ENCODE measurements at places on chromosomes 7 and 10. TPM values are rescaled to one million over a fixed set of nuclear protein-coding genes. Genes with fewer than 3 reads are reported as not detected.

- no peak for DNase-seq
Measured at GRCh38 chr10:63030536-63030935, 102.6 kb upstream of the NRBF2 start.

DNA sequence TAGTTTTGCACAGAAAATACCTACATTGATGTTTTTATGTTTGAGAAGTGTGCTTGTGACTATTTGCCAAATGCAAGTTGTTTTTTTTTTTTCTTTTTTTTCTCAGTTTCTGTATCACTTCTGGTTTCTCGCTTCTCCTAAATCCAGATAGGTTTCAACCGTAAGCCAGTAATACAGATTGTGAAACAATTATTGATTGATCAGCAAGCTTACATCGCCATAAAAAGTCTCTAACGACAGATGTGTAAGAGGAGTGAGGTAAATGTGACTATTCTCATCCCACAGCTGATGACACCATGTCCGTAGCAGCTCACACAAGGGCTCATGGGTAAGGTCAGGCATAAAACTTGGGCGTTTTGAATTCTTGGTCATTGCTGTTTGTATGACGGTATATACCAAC, 202.8 kb upstream of the AKR1E2 start:
- no peak for DNase-seq

DNA sequence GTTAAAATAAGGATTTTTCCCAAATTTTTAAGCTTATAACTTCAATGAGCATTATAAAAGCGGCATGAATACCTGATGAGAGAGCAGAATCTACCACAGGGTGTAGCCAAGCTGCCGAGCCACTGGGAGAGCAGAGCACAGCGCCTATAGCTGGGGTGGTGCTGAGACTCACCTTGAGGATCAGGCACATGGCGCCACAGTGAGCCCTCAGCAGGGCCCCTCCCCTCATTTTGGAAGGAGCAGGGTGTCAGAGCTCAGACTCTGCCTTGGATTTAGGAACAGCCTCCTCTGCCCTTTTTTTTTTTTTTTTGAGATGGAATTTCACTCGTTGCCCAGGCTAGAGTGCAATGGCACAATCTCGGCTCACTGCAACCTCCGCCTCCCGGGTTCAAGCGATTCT, 118.6 kb downstream of the SRPK2 start:
- no peak for DNase-seq

GRCh38 chr10:84478151-84478550, 149.8 kb downstream of the CCSER2 start:
- DNase-seq, result no peak

BLVRA gene
- total RNA-seq, result 69.6 TPM

GTF2IRD2 gene
- total RNA-seq, result 32.4 TPM

WDR86 gene
- total RNA-seq, result 5.9 TPM

DNA sequence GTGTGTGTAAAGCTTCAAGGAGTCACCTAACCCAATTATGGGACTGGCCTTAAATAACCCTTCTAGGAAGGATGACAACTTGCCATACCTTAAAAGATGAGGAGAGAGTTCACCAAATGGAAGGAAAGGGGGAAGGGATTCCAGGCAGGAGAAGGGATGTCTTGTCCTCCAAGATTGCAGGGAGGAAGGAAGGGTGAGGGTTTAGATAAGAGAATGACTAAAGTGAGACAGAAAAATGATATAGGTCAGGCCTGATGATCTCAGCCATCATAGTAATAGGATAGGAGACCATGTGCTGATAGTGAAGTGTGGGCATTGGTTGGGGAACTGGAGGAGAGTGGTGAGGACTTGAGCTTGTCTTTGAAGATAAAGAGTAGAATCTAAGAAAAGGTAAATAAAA, 7.7 kb upstream of the TMEM26 start:
- DNase-seq, result no peak

DNA sequence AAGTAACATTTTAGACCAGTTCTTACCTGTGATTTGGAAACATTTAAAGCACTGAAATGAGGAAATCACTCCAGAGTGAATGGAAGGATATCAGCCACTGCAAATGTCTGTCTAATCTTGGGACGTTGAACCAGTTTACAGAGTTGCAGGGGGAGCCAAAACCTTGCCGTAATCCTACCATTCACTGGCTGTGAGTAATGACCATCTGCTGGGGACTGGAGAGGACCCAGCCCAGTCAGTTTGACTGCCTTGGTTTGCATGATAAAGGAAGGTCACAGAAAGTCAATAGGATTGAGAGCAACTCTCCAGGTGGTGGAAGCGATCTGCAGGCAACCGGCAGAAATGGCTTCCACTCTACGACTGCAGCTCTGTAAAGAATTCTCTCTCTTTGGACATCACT, 167.2 kb downstream of the AKR1D1 start:
- no peak for DNase-seq

GRCh38 chr10:113523071-113523470, 29.8 kb upstream of the HABP2 start:
- DNase-seq, result no peak

HTRA1 gene
- 86.0 TPM for total RNA-seq

GRCh38 chr10:59283456-59284091, 78.8 kb downstream of the FAM13C start:
- peak; percentile 49 for DNase-seq

DNA sequence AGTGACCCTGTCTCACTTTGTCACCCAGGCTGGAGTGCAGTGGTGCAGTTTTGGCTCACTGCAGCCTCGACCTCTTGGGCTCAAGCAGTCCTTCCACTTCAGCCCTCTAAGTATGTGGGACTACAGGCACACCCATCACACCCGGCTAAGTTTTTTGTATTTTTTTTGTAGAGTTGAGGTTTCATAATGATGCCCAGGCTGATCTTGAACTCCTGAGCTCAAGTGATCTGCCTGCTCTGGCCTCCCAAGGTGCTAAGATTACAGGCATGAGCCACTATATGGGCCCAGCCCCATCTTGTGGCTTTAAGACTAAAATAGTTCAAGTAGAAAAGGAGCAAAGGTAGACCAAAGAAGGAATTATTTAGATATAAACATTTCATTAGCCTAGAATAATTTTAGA, 65.5 kb downstream of the MLLT10 start:
- no peak for DNase-seq

DNA sequence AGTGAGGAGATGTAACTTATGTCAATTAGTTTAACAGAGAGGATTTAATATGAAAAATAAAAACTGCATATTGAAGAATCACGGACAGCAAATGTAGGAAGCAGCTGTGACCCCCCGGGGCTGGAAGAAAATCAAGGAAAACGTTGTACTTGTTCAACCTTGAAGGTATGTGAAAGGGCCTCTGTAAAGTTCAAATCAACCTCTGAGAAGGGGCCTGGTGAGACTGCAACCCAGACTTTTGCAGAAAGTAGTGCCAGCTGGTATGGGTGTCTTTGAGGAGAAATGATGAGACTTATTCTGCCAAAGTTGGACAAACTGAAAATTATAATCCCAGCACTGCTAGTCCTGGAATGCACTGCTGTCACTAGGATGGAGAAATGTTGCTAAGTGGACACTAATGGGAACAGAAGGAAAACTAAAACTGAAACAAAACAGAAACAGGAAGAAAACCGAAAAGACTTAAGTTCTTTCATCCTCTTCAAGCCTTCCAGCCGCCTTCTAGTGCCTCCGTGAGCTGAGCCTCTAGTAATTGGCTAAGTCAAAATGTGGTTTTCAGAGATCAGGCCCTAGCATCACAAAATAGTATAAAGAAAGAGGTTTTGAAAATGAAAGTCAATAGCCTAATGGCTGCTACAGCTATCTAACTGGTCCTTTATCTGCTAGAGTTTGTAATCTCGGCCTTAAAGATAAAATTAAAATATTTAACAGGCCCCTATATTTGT, 253.7 kb upstream of the SORCS1 start:
- no peak for DNase-seq

PITX3 gene
- total RNA-seq, result not detected

HABP2 gene
- total RNA-seq, result 25.6 TPM

DNA sequence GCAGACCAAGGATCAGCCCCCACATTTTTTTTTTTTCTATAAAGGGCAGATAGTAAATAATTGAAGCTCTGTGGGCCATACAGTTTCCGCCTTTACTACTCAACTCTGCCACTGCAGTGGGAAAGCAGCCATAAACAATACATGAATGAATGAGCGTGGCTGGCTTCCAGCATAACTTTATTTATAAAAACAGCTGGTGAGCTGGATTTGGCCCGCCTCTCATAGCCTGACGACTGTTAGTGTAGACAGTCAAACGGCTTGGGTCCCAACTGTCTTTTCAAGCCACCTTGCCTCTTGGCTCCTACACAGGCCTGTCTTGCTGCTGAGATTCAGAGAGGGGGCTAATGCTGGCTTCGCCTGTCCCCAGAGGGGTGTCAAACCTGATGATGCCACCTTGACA, 169.8 kb upstream of the GPR26 start:
- DNase-seq, result no peak
